Stimulated activated CD8-positive, alpha-beta memory T cell treated with anti-CD3 and anti-CD28 coated beads, Interleukin-15, amount 100 ng/mL, for 24 hours (primary cell): ENCODE measurements at places on chromosomes 12 and 14.

DNA sequence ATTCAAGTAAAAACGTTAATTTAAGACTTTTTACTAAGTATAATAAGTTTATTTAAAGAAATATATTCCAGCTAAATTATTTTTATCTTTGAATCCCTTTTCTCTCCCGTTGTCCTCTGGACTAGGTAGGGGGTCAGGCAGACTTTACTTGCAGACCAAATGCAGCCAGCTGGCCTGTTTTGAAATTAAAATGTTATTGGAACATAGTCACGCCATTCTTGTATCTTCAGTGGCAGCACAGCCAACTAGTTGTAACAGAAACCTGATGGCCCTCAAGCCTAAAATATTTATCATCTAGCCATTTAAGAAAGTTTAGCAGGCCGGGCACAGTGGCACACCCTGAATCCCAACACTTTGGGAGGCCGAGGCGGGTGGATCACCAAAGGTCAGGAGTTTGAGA is 52.7 kb downstream of the BCAT1 start:
- DNase-seq = no peak

DNA sequence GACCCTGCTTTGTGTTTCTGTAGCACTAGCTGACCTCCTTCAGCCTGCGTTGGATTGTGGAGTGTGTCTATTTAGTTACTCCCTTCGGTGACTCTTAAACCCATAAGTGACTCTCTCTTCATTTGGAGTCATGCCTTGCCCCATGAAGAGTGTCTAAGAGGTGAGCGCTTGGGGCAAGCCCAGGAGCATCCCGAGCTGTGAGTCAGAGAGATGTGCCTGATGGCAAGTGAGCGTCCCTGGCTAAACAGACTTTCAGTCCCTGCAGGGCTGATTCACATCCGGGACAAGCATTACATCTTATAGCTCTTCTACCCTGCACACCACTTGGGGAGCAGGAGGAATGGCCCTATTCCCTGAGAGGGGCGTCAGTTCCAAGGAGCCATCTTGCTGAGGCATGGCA is 24.3 kb upstream of the ATF1 start:
- no peak for DNase-seq

- no peak for DNase-seq
Observed at GRCh38 chr12:18549598-18549997, 188.2 kb downstream of the PLCZ1 start.

DNA sequence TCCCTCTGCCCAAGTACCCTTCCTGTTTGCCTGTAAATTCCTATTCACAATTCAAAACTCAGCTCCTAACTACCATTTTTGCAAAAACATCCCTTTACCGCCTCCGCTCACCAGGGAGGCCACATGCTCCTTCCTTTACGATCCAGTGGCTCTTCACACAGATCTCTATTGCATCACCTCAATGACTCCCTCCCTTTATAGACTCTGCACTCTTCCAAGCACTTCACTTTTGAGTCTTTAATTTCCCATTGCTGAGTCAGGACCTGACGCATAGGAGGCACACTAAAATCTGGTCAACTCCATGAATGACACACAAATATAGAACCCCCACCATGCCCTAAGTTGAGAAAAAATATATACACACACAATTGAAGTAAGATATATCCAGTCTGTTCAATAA is 45.9 kb downstream of the PPP1R13B start:
- no peak for DNase-seq

DNA sequence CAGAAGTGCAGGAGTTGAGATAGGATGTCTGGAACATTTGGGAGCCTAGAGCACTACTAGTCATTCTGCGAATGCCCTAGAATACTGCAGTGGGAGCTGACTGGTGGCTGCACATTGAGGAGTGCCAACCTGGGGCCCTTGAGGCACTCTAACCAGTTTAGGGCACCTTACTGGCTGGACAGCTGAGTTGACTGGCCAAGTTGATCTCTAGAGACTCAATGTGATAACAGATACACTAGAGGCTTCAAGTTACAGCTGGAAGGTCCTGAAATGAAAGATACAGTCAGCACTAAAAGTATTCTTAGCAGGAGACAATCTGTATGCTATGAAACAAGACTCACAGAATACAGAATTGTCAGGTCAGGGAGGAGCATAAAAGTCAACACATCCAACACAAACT is 8.0 kb downstream of the SLC8A3 start:
- DNase-seq = no peak

- DNase-seq = no peak
Observed at GRCh38 chr12:10705655-10706054, 17.5 kb downstream of the YBX3 start.

GRCh38 chr12:102426599-102427542 is 53.5 kb downstream of the IGF1 start:
- no peak for DNase-seq

DNA sequence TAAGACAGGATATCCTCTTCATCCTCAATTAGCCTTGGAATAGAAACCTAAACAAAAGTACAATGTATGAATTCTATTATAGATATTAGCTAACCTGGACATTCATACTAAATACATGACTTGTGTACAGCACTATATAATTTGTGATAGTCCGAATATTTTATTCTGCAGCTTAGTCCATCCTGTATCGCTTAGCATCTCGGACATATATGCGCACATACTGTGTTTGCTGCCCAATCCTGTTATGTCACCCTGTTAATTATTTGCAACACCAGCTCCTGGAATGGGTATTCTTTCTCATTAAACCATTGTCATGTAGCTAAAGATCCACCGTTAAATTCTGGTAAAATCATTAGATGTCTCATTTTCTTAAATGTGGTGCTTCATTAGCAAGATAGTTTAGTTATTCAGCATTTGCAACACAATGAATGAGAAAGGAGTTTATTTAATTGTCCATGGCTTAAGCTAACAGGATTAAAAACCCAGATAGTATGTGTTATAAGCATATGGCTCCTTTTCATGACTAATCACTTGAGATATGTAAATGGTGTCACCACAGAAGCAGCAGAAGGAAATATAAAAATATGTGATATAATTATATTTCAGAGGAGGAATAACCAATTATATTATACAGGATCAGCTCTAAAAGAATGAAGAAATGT is 156.0 kb upstream of the ARHGAP5 start:
- DNase-seq = no peak

GRCh38 chr12:92485351-92486348 is 217.1 kb upstream of the PLEKHG7 start:
- DNase-seq = no peak

- DNase-seq = no peak
Observed at GRCh38 chr12:88472775-88473174, 107.5 kb downstream of the KITLG start.

DNA sequence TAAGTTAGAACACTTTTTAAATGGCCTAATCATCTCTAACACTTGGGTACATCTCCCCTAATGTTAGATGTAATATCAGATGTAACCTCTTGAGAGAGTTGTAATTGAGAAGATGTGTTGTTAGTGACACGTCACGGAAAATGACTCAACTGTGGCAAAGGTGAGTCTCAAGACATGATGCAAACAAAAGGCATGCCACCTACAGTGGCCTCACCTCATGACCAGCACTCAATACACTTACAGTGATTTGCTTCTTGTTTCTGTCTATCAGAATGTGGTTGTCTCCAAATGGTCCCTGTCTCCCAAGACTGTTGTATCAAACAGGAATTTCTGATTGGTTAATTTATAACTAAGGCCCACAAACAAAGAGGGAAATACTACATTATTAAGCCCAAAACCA is 91.2 kb downstream of the SLC25A21 start:
- no peak for DNase-seq

DNA sequence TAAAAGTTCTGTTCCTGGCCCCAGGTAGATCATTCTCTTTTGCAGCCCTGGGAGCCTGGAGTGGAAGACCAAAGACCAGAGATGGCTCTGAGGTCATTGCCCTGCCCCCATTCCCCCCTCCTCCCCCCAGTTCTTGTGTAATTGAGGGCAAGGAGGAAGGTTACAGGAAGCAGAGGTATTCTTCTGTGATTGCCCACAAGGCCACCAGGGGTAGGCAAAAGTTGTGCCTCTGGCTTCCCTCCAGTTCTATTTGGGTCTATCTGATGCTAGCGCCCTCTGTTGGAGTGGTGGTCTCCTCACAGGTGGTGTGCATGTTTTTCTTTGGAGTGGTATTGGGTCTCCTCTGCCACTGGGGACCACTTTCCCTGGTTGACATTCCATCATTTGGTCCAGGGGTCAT is 41.2 kb upstream of the CRY1 start:
- DNase-seq = no peak

DNA sequence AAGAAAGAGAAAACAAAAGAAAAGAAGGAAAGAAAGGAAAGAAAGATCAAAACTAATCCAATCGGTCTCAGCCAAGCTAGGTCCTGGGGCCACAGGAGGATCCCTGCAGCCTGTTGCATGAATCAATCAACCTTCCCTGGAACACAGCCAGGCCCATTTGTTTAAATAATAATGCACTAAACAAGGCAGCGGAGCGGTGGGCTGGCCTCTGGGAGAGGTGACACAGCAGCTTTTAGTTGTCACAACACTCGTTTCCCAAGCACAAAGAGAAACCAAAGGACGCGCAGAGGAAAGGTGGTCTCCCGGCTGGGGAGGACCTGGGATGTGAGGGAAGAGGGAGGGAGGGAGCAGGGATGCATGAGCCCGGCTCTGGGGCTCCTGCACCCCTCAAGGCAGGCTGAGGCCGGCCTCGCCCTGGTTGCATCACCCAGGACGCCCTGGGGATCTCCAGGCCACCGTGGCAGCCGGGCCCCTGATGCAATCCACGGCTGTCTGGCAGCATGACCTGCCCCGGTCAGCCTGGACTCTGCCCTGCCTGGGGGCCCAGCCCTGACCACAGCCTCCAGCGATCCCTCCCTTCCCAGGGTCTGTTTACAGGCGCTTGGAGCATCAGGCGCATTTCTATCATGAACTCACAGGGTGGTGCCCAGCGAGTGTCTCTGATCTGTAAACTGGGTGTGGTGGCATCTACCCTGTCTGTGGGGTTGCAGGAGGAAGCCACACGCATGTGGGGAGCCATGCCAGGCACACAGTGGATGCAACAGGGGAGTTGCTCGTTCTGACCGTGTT is 32.5 kb downstream of the MMP17 start:
- DNase-seq = no peak

DNA sequence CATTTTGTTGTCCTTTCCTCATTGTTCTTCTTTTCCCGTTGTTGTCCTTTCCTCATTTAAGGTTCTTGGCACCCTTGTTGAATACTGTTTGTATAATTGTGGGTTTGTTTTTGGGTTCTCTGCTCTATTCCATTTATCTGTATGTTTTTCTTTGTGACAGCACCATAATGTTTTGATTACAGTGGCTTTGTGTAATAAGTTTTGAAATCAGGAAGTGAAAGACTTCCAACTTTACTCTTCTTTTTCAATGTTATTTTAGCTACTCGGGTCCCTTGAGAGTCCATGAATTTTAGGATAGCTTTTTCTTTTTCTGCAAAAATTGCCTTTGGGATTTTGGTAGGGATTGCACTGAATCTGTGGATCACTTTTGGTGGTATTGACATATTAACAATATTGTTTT is 28.1 kb downstream of the ETNK1 start:
- no peak for DNase-seq

DNA sequence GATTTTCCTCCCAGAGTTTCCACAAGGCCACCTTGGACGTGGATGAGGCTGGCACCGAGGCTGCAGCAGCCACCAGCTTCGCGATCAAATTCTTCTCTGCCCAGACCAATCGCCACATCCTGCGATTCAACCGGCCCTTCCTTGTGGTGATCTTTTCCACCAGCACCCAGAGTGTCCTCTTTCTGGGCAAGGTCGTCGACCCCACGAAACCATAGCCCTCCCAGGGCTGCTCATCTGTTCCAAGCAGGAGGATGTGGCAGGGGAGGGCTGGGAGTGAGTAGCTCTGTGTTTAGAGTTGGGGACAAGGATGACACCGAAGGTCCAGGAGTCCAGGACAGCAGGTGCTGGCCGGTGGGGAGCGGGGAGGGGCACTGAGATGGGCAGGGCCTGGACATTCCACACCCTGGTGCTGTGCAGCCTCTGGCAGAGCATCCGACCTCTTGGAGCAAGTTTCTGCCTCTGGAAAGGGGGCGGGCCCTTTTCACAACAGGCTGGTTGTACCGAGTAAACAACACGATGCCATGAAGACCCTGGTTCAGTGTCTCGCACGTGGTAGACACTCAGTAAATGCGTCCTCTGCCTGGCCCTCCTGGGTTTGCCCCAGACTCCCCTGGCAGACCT is 8.2 kb downstream of the SERPINA4 start:
- no peak for DNase-seq

- no peak for DNase-seq
Observed at GRCh38 chr12:131682510-131682895, 28.4 kb upstream of the SFSWAP start.

DNA sequence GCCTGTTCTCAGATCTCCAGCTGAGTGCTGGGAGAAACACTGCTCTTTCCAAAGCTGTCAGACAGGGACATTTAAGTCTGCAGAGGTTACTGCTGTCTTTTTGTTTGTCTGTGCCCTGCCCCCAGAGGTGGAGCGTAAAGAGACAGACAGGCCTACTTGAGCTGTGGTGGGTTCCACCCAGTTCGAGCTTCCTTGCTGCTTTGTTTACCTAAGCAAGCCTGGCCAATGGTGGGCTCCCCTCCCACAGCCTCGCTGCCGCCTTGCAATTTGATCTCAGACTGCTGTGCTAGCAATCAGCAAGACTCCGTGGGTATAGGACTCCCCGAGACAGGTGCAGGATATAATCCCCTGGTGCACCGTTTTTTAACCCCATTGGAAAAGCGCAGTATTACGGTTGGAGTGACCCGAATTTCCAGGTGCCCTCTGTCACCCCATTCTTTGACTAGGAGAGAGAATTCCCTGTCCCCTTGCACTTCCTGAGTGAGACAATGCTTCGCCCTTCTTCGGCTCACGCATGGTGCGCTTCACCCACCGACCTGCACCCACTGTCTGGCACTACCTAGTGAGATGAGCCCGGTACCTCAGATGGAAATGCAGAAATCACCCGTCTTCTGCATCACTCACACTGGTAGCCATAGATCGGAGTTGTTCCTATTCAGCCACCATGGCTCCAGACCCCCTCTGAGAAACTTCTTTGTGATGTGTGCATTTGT is 650.3 kb upstream of the ALG10B start:
- DNase-seq = no peak

- no peak for DNase-seq
Observed at GRCh38 chr12:40313928-40314327, 89.1 kb downstream of the LRRK2 start.

- DNase-seq = no peak
Observed at GRCh38 chr12:99486277-99486676, 161.3 kb upstream of the GARIN6 start.
